Vagina (tissue), 2 donors: ENCODE measurements at places on chromosomes 5 and 9. TPM values are rescaled to one million over a fixed set of nuclear protein-coding genes. Genes with fewer than 3 reads are reported as not detected.

Gene CCDC171
- total RNA-seq: 2.9 TPM

Gene PKD2L2
- total RNA-seq: not detected

Gene MEF2C
- total RNA-seq: 22.3 TPM

Gene GABRA1
- not detected for total RNA-seq

Gene TMEM232
- total RNA-seq: 4.2 TPM

Gene ZNF366
- total RNA-seq: 3.2 TPM

- no peaks in the 10 kb centered on the region for H3K27me3 ChIP-seq
- H3K4me1 ChIP-seq: peaks cover 12% of the 10 kb centered on the region
- H3K27ac ChIP-seq: no peak overlapping the region
Measured at GRCh38 chr5:116360008-116360853, 214.4 kb downstream of the SEMA6A start.

- DNase-seq: no peak
- H3K4me1 ChIP-seq: peaks cover 9% of the 10 kb centered on the region
- H3K27ac ChIP-seq: no peak overlapping the region
- no peak overlapping the region for H3K4me3 ChIP-seq
- H3K27me3 ChIP-seq: no peaks in the 10 kb centered on the region
Measured at GRCh38 chr5:64685866-64686265, 4.4 kb upstream of the SHISAL2B start.

- H3K27ac ChIP-seq: no peak overlapping the region
- no peak overlapping the region for H3K4me3 ChIP-seq
- H3K27me3 ChIP-seq: no peaks in the 10 kb centered on the region
- H3K36me3 ChIP-seq: no peaks in the 10 kb centered on the region
- no peak for DNase-seq
- H3K4me1 ChIP-seq: no peaks in the 10 kb centered on the region
Measured at GRCh38 chr9:130570208-130570607, 9.2 kb upstream of the FUBP3 start.

DNA sequence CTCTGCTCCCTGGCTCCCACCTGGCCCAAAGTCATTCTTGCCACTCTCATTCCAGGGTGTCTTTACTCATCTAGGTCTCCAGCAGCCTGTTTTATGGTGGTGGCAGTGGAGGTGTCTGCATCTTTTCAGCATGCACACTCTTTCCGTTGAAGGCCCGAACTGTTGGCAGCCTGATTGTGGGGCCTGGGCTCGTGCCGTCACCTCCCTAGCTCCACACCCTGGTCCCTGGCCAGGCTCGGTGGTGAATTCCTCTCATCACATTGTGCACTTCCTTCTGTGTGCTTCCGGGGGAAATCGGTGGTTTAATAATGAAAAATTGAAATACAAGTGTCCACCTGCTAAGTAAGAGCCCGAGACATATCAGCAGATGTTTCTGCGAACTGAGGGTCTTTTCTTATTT is 214.3 kb downstream of the TRIO start:
- H3K27me3 ChIP-seq: no peaks in the 10 kb centered on the region
- no peak overlapping the region for H3K27ac ChIP-seq
- H3K4me1 ChIP-seq: no peaks in the 10 kb centered on the region
- no peak overlapping the region for H3K4me3 ChIP-seq

GRCh38 chr9:74096420-74096819 is 400.7 kb upstream of the RORB start:
- no peaks in the 10 kb centered on the region for H3K4me1 ChIP-seq
- no peaks in the 10 kb centered on the region for H3K27me3 ChIP-seq
- H3K27ac ChIP-seq: no peak overlapping the region
- H3K4me3 ChIP-seq: no peak overlapping the region
- H3K36me3 ChIP-seq: no peaks in the 10 kb centered on the region

GRCh38 chr5:180313677-180314505 is 22.0 kb upstream of the MAPK9 start:
- no peaks in the 10 kb centered on the region for H3K27me3 ChIP-seq
- peak overlapping the region; percentile 4 for H3K27ac ChIP-seq
- H3K4me3 ChIP-seq: no peak overlapping the region
- DNase-seq: no peak
- no peaks in the 10 kb centered on the region for H3K4me1 ChIP-seq

- peak overlapping the region; percentile 9 for H3K4me3 ChIP-seq
- no peaks in the 10 kb centered on the region for H3K36me3 ChIP-seq
- H3K27me3 ChIP-seq: no peaks in the 10 kb centered on the region
- peaks cover 10% of the 10 kb centered on the region for H3K4me1 ChIP-seq
Measured at GRCh38 chr9:131282688-131283422, 6.5 kb upstream of the FAM78A start.

GRCh38 chr5:11398728-11399127 is 505.5 kb downstream of the CTNND2 start:
- H3K36me3 ChIP-seq: no peaks in the 10 kb centered on the region
- no peak overlapping the region for H3K4me3 ChIP-seq
- no peaks in the 10 kb centered on the region for H3K4me1 ChIP-seq
- no peak overlapping the region for H3K27ac ChIP-seq

DNA sequence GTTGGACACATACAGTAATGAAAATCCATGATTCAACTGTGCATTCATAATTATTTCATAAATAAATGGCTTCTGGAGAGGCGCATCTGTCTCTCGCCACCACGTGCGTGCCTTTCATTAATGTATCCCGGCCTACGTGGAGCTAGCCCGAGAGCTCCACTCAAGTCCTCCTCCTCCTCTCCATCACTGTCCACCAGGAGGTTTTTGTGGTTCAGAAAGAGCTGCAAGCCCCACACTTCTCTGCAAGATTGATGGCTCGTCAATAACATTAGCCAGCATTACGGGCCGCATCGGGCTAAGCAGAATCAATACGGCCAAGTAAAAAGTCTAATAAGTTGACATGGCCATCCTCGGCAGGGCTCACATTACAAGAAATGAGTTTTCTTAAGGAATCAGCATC is 499.8 kb downstream of the BNC2 start:
- H3K36me3 ChIP-seq: no peaks in the 10 kb centered on the region
- H3K4me3 ChIP-seq: no peak overlapping the region
- DNase-seq: no peak
- H3K4me1 ChIP-seq: no peaks in the 10 kb centered on the region
- no peaks in the 10 kb centered on the region for H3K27me3 ChIP-seq

DNA sequence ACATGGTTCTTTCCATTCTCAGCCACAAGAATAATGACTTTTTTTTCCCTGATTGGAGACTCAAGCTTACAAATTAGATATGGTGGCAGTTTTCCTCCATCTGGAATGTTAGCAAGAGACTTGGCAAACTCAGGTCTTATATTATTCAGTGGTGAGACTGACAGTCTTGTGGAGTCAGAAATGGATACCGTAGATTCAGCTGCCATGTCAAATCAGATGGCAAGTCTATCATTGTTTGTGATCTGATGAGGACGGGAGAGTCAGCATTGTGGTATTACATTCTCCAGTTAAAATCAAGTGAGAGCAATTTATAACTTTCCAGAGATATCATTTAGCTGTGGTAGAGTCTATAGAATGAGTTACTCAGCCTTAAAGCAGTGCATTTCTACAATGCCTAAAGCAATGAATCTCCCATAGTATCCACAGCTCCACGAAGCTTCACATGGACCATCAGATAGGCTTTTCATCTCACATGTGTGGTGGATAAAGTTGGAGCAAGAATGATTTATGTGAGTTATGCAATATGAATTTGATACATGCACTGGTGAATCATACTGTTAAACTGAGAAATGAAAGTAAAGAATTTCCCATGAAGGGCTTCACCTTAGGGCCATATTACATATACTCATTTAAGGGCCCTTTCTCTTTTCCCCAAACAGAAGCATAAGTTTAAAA is 430.6 kb downstream of the ZNF608 start:
- H3K4me1 ChIP-seq: no peaks in the 10 kb centered on the region
- H3K4me3 ChIP-seq: no peak overlapping the region
- H3K36me3 ChIP-seq: no peaks in the 10 kb centered on the region
- H3K27me3 ChIP-seq: no peaks in the 10 kb centered on the region
